ENCODE measurements at places on chromosomes 4 and X. TPM values are rescaled to one million over a fixed set of nuclear protein-coding genes. Genes with fewer than 3 reads are reported as not detected.
A peak's percentile ranks its signal among the peaks of the same experiment; 100 is the strongest.

DNA sequence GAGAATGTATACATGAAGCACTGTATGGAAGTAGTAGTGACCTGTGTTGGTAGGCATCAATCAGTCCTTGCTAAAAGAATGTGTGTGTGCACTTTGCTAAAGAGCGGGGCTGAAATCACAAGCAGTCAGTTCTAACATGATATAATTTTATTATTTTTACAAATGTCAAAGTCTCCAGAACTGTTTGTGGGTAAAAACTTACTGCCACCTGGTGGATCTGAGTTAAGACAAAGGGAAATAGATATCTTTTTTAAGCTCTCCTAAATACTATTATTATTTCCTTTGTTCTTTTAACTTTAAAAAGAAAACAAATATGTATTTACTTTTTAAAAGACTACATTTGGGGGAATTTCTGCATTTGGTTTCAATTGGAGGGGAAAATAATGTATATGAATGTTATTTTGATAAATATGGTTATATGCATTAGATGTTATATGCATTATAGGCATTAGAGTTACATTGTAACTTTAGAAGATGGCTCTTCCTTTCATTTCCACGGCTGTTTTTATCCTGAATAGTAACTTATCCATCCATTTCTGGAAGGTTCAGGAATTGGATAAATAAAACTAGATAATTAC is 7.8 kb upstream of the CLOCK start:
- no peak for DNase-seq

SLIT2 gene
- not detected for polyA plus RNA-seq

DNA sequence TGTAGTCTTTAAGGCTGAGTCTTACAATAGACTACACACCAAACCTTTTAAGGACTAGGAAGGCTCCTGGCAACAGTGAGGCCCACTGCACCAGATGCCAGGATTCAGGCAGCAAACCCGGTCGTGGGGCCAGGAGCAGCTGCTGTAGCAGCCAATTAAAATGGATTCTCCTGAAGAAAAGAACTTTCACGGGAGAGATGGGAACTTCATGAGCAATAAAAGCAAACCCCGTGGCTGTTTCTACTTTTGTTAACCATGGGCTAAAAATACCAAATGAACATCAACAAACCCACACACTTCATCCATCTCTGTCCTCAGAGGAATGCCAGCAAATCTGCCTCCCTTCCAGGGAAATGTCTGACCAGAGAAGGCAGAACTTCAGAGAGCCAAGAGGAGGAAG is 101.4 kb downstream of the BTC start:
- no peak for DNase-seq

- DNase-seq: no peak
Measured at GRCh38 chr4:175440786-175441185, 371.3 kb downstream of the GPM6A start.

DNA sequence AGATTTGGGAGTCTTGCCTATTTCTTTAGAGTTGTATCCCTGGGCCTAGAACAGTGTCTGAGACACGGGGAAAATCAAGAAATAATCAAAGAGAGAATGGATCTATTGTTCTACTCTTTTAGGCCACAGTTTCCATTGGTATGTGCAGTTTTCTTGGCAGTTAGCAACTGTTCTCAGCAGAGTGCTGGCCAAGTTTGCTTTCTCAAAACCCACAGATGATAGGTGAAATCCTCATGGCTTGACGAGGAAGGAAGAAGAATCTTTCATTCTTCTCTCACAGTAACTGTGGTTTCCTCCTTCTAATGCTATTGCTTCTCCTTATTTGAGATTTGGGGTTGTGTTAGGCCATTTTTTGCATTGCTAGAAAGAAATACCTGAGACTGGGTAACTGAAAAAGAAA is 42.2 kb downstream of the AGA start:
- no peak for DNase-seq

PNCK gene
- polyA plus RNA-seq: not detected

- peak; percentile 45 for DNase-seq
Measured at GRCh38 chr4:101527188-101527587, 179.9 kb upstream of the PPP3CA start.

DNA sequence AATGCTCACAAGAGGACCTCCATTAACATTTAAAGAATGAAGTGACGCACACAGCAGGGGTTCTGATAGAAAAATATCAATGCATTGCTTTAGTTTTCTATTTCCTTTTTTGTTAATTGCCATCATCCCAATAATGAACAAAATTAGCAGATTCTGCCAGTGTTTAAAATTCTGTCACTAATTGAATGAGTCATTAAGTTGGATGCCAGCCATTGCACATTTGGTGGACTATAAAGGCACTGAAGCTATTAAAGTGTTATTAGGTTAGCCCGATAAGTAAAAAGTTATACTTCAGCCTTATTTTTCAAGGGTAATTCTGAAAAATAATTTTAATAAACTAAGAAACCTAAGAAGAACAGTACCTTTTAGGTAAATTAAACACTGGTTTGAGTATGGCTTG is 53.1 kb downstream of the MAP3K15 start:
- no peak for DNase-seq

DNA sequence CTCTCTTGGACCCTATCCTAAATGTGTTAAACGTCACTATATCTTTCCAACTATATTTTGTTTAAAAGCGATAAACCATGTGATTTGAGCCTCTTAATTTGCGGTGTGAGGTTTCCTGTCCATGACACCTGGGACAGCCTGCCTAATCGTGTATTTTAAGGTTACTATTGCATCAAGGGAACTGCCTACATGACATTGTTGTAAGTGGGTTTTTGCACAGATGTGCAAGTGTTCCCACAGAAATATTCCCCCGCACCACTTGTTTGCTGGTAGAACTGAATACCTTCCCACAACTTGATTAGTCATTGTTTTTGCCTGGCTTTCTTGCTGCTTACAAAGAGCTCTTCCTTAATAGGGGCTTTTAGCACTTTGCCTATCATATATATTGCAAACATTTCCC is 5.1 kb upstream of the FAM184B start:
- DNase-seq: no peak

GRCh38 chrX:148363471-148364235 is 136.8 kb upstream of the AFF2 start:
- no peak for DNase-seq

DNA sequence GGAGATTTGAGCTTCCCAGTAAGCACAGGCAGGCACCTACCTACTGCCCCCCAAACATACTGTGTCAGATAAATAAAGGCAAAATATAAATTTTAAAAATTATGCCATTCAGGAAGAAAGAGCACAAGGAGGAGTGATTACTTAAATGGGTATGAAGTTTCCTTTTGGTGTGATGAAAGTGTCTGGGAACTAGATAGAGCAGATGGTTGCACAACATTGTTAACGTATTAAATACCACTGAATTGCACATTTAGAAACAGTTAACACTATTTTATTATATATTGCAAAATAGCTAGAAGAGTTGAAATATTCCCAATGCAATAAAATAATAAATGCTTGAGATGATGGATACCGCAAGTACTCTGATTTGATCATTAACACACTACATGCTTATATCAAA is 374.7 kb upstream of the FGF13 start:
- DNase-seq: no peak
